ENCODE measurements at places on chromosomes 1 and 21.

DNA sequence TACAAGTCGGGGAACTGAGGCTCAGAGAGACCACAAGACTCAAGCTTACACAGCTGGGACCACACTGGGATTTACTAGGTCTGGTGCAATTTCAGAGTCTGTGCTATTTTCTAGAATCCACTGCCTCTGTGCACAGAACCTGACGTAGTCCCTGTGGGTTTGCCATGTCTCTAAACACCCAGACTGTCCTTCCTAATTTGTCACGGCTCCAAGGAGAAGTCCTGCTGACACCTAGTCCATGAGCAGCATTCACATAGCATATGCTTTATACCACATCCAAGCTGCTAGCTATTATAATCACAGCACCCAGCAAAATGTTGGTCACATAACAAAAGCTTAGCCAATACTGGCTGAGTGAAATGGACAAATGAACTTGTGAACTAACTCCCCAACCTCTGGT, 79.0 kb upstream of the HMGB4 start:
- DNase-seq = no peak

DNA sequence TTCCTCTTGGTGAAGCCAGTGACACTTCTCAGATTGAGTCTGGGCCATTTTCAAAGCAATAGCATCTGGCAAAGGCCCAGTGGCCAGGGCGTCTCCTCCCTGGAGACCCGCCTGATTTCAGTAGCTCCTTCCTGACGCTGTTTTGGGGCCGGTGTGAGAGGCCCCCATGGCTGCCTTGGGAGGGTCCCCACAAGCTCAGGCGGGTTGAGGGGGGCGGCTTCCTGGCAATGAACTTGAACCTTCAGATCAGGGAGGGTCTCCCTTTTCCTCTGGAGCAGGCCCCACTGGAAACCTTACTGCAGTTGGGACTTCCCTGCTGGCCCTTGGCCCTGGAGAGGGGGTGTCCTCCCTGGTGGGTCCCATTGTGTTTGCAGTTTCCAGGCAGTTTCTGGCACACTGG, 121.2 kb downstream of the CRYAA start:
- DNase-seq = no peak

DNA sequence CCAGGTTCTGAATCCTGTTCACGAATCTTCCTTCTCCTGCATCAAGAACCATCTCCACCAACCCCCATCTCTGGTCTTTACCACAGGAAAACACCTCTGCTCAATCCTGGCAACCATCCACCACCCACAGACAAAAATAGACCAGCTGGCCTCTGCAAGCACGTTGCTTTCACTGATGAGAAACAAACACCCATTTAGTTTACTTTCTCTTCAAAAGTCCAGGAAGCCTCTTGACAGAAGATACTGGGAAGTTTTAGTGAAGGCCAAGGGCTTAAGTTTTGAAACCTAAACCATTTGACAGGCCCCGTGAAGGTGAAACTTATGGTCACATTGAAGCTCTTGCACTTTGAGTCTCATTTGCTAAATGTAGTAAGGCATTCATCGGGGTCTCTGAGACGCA, 122.6 kb upstream of the PPP2R5A start:
- no peak for DNase-seq

- no peak for DNase-seq
Measured at GRCh38 chr1:155514582-155515187, 47.9 kb downstream of the ASH1L start.

DNA sequence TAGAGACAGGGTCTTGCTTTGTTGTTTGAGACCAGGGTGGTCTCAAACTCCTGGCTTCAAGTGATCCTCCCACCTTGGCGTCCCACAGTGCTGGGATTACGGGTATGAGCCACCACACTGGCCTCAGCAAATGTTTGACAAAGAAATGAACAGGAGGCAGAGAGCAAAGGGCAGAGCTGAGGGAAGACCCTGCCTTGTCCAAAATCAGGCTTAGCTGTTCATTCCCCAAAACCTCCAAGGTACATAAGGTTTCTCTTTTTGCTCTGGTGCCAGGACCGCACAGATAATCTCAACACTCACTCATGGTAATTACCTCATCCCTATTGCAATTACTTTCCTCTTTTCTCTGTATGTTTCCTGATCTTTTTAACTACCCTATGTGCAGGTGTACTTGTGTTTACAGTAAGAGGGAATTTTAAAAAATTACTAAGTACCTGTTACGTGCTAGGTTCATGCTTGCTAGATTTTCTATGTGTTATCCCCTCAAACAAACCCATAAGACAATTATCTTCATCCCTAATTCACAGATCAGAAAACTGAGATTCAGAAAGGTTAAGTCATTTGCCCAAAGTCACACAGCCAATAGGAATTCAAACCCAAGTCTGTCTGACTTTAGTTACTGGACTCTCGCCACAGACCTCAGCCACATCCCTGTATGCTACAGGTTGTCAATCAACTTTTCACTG, 11.5 kb downstream of the ASAP3 start:
- DNase-seq = no peak

DNA sequence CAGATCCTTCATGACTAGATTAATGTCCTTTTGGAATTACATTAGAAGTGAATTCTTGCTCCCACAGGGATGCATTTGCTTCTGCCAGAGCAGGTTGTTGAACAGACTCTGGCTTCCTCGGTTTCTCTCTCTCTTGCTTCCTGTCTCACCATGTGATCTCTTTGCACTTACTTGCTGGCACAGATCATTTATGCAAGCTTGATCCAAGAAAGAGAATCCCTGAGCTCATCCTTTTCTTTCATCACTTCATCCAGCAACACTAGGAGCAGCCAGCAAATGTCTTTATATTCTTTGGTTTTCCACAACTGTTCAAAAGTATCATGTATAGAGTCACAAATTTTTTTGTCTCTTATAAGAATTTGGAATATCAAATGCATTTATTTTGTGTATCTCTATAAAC, 313.5 kb downstream of the ZNF326 start:
- DNase-seq = no peak

DNA sequence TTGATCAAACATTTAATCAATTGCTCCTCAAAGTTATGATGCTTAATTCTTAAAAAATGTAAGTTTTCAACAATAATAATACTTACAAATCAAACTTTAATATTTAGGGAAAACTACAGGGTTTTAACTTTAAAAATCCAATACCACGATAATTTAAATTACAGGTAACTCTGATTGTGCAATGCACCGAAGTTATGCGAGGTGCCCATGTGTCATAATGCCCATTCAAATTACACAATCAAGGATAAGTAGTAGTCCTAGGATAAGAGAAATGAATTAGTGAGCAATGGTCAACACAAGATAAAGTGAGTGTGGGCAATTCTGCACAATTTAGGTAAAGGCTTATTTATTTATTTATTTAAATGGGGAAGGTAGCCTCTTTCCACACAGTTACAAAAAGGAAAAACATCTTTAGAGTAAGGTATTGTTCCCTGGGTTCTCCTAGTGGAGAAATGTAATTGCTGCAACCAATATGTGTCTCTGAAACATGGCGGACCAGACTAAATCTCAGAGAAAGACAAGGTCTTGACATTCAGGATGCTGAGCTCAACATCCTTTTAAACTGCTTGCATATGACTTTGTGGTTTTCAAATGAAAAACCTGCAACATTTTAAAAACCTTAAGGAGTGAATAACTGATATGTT, 164.2 kb downstream of the TTLL7 start:
- DNase-seq = no peak

GRCh38 chr1:66981679-66982078, 56.9 kb downstream of the MIER1 start:
- no peak for DNase-seq

DNA sequence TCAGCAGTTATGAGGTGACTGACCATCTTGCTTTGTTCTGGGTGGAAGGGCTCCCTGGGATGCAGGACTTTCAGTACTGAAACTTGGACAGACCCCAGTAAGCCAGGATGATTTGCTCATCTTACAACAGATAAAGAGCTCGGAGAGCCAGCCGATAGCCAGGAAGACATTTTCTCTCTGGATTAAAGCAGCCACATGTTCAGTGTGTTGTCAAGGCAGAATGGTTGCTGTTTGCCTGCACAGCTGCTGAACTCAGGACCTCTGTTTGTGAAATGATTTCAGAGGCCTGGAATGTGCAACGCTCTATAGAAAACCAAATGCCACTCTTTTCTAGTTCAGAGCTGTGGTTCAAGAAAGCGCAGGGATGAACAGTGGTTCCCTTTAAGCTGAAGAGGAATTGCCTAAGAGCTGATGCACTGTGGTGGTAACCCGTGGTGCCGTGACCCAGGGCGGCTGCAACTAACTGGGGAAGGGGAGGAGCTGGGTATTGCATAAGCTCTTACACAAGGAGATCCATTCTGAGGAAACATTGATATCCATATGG, 40.7 kb downstream of the CASQ2 start:
- DNase-seq = no peak

DNA sequence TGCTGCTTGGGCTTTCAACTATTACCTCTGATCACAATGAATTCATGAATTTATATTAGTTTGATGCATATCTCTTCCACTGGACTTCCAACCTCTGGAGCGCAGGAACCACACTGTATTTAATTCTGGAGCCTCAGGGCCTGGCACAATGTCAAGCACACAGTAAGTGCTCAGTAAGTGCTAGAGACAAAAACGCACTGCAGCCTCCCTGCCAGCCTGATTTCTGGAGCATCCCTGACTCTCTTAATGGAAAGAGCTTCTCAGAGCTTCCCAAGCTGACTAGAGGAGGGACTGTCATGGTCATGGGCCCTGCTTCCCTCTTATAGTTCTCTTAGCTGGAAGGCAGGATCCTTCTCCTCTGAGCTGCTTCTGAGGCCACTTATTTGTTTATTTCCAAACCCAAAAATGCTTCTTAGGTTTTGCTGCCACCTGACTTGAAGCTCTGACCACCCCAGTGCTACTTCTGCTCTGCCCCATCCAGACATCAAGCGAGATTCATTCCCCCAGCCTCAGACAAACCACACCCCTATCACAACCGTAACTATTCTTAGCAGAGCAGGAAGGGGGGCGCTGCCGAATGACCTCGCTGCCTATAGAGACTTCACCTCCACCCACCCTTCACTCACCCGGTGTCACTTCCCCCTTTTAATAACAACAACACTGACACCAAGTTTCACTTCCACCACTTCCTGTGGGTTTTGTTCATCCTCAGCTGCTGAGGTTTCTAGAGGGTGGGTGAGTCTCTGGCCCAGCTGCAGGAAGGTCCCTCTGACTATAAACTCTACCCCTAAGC, 33.6 kb downstream of the NUAK2 start:
- no peak for DNase-seq

GRCh38 chr21:16792101-16792500, 720.7 kb upstream of the CXADR start:
- DNase-seq = no peak

DNA sequence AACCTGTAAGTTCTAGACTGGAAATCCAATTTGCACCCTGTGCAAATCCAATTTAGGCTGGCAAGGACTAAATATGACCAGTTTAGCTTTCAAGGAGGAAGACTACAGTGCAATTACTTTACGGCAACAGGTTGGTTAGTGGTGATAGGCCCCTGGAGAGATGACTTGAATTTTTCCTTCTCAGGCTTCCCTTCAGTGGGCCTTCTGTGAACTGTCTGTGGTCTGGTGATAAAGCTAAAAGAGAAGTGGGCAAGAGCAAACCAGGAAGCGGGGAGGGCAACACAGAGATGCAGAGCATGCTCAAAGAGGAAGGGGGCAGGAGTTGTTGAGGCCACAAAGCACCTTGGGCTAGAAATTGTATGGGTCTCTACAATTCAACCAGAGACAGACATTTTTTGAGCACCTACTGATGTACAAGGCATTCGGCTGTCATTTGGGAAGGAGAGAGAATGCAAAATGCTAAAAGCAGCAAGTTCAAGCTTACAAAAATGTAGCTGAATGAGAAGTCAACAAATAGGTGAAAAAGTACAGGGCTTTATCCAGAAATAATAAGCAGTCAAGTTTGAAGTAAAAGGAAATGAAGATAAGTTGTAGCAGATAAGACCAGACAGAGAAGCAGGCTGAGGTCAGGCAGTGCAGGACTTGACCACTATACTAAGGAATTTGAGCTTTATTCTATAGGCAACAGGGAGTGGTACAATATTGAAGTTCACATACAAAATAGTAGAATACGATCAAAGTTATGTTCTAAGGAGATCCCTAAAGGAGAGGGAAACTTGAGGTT, 23.9 kb downstream of the INPP5B start:
- no peak for DNase-seq

DNA sequence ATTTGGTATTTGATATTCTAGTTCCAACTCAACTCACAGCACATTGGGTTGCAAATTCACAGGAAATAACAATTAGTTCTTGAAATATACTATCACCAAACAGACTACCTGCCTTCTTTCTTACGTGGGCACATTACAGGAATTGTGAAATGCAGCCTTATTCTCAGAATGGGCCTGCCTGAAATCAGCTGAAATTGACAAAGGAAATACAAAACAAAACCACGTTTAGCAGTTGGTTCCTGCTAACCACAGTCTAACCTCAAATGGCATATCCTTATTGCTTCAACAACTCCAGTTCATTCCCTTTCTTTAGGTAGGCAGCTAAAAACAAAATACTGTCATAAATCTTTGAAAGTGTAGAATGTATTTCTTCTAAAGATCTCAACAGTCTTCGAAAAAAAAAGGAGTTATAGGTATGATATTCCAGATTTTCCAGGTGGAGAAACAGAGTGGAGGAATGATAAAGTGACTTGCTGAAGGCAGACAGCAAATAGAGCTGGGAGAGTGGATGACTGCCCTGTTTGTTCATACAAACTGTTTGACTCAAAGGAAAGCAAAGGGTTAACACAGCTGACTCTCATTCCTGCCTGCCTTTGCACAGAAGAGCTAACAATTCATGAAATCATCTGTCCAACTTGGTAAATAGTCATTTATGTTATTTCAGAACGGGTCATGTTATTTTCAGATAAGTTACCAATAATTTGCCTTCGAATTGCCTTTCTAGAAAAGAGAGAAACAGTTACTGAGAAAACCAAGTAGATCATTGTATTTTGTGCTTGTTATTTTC, 1.6 kb upstream of the GREM2 start:
- DNase-seq = no peak

DNA sequence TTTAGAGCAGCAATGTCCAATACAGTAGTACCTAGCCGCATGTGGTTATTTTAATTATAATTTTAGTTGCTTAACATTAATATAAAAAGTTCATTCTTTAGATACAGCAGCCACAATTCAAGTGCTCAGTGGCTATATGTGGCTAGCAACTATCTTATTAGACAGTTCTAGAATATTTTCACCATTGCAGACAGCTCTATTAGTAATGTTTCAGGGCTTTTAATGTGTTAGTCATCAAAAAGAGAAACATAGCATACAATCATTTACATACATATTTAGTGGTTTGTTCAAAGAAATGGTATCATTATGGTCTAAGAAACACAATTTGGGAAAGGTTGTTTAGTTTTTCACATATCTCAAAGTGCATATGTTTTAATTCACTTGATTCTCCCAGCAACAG, 66.6 kb upstream of the DYNLT5 start:
- DNase-seq = no peak

DNA sequence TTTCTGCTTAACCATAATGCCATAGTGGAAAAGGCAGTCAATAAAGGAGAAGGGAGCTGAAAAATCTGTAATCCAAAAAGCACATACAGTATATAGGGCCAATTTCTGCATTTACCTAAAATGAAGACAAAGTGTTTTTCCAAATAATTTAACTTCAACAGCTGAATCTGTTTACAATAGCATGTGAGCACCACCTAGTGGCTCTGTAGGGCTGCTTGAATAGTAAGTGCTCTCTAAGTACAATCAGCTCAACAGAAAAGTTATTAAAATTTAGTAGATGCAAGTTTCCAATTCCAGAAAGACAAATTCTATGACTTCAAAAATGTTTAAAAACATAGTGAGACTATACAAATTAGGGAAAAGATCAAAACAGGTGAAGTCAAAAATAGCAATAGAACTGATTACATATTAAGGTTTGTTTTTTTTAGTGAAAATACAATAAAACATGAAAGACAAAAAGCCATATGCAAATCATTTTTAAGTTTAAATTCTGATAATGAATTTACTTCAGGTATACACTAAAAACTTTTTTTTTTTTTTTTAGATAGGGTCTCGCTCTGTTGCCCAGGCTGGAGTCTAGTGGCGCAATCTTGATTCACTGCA, 220.0 kb downstream of the SETD4 start:
- peak; percentile 79 for DNase-seq

Data from NCI-H345 (cell line).